ENCODE measurements at places on chromosomes 11 and 22. TPM values are rescaled to one million over a fixed set of nuclear protein-coding genes. Genes with fewer than 3 reads are reported as not detected.

BIRC3 gene
- 3.5 TPM for total RNA-seq

GRCh38 chr11:1193326-1194230 lies 29.3 kb upstream of the MUC5B start:
- DNase-seq = no peak

DNA sequence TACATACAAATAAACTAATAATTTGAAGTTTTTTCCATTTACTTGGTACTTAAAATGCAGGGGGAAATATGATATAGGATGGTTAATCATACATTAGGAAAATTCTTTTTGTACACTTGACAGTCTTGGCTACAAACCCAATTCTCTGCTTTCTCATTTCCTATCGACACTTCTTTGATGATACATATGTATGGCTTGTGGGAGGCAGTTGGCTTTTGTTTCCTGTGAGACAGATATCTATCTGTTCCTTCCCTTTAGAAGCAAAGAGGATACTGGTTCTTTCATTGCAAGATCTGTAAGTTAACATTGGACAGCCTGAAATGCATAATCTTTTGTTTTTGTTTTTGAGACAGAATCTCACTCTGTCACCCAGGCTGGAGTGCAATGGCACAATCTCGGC lies 47.9 kb upstream of the ADORA2A start:
- DNase-seq = no peak

CAT gene
- total RNA-seq = 58.4 TPM

GRCh38 chr22:17575681-17576080 lies 12.4 kb downstream of the SLC25A18 start:
- no peak for DNase-seq

DNA sequence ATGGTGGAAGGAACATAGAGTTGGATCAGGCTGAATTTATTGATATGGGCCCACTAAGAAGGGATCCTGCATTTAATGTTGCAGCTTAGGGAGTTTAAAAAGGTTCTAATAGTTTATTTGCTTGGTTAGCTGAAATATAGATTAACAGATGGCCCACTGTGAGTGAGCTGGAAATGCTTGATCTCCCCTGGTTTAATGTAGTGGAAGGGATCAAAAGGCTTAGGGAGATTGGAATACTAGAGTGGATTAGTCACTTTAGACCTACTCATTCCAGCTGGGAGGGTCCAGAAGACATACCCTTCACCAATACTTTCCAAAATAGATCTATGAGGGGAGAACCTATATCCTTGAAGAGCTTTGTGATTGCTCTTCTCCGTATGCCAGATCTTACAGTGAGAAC lies 130.1 kb upstream of the ZC3H12C start:
- no peak for DNase-seq

DNA sequence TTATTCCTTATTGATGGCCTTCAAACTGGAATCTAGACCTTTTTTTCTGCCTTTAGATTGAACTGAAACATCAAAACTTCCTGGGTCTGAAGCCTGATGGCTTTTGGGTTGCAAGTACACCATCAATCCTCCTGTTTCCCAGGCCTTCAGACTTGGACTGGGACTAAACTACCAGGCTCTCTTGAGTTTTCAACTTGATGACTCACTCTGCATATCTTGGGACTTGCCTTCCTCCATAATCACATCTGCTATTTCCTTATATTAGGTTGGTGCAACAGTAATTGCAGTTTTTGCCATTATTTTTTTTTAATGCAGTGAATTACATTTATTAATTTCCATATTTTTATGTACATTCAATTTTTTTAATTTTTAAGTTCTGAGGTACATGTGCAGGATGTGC lies 7.0 kb downstream of the OR51B5 start:
- DNase-seq = no peak

MYRF gene
- total RNA-seq = 0.28 TPM

DNA sequence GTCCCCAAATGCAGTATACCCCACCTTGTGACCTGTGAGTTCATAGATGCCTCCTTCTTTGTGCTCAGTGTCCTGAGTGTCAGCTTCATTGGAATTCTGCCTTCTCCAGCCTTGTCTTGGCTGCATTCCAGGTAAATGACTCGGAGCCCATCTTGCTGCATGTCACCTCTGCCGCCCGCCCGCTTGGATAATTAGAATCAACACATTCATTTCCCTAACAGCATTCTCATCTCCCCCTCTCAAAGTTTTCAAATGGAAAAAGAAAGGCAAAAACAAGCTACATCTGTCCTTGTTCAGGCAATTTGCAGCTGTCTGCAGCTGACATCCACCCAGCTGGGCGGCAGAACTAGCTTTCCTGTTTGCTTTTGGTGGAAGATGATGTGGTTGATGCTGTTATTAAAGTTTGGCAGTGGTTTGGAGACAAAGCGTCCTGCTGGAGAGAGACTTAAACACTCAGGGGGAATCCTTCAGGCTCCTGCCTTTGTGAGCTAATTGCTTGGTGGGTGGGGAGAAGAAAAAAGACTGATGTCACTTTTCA lies 198.8 kb upstream of the SEZ6L start:
- DNase-seq = no peak

- no peak for DNase-seq
Measured at GRCh38 chr22:32199961-32200360, 4.9 kb downstream of the RFPL2 start.

- no peak for DNase-seq
Measured at GRCh38 chr11:44835938-44836337, 109.2 kb downstream of the TSPAN18 start.

DNA sequence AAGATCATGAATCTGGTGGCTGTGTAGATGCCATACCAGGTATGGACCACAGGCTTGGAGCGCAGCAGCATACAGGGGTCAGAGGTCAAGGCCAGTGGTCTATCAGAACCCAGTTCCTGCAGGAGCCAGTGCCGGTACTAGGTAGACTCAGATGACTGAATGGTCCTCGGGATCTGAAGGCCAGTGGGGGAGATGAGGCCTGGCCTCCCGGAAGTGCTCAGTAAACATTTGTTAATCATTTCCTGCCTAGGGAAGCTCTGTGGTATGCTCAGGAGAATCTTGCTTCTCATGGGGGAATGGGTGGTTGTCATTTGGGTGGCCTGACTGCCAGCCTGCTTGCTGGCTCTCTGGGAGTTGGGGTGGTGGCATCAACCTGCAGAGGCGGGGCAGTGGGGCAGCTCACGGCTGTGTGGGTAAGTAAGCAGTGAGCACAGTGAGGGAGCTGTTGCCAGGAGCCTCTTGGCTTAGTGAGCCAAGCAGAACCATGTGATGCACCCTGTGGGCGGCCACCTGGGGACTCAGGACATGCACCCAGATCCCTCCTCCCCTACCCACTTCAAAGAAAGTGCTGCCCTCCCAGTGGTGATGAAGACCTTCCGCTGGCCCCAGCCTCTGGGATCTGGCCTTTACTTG lies 33.0 kb downstream of the PTPRJ start:
- no peak for DNase-seq

LRFN4 gene
- total RNA-seq = 24.1 TPM

DNA sequence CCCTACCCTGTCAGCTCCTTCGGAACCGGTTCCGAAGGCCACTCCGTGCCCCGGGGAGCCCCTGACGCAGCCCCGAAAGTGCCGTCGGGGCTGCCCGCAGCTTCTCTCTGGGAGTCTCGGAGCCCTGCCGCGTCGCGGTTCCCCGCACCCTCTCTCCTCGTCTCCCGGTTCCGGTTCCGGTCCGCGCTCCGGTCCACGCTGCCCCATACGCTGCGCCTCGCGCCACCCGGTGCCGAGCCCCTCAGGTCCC lies 618 bp downstream of the MTA2 start:
- DNase-seq = no peak

DNA sequence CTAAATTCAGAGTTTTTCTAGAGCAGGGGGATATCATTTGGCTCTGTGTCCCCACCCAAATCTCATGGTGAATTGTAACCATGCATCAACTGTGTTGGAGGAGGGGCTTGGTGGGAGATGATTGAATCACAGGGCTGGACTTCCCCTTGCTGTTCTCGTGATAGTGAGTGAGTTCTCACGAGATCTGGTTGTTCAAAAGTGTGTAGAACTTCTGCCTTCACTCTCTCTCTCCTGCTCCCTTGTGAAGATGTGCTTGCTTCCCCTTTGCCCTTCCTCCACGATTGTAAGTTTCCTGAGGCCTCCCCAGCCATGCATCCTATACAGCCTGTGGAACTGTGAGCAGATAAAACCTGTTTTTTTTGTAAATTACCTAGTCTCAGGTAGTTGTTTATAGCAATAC lies 22.0 kb upstream of the FBLN1 start:
- DNase-seq = no peak

DNA sequence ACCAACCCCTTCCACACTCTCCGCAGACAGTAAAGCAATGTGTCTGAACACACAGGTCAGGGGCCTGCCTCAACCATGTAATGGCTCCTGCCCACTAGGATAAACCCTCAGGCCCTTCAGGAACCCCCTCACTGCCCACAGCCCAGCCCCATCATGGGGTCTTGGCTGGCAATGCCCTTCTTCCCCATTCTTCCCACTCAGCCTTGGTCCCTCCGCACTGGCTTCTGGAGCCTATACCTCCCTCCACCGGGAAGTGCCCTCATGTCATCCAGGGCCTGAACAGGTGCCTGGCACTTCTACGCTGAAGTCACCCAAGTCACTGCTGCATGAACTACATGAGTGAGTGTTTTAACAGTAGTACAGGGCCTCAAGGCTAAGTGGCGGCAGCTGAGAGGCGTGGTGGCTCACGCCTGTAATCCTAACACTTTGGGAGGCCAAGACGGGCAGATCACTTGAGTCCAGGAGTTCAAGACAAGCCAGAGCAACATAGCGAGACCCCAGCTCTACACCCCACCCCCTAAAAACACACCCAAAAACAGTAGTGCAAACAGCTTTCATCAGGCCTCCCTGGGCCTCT lies 74.8 kb upstream of the PITPNB start:
- no peak for DNase-seq

MDK gene
- total RNA-seq = 52.0 TPM

SEPTIN3 gene
- 0.07 TPM for total RNA-seq

RBM14 gene
- total RNA-seq = 23.2 TPM

NLRP14 gene
- total RNA-seq = 0.40 TPM

DNA sequence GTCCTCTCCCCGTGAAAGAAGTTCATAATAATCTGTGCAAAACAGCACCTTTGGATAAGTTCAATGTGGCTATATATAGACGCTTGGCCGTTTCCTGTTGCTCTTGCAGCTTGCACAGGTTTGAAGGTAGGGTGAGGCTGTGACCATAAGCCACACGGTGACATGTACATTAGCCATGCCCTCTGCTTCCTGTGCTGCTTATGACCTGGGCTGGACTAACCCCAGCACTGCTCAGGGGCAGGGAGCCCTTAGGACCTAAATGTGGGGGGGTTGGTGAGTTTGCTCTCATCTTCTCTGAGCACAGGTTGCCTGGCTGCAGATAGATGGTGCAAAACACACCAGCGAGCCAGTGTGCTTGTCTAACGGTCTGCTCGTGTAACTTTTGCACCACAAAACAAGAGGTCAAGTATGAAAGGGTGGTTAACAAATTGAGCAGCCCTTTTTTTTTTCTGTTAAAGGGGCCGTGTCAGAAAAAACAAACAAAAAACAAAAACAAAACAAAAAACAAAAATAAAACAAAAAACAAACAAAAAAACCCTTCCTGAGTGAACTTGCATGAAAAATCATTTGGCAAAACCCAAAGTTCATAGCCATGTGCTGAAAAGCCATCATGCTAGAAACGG lies 37.3 kb downstream of the FLI1 start:
- no peak for DNase-seq

DNA sequence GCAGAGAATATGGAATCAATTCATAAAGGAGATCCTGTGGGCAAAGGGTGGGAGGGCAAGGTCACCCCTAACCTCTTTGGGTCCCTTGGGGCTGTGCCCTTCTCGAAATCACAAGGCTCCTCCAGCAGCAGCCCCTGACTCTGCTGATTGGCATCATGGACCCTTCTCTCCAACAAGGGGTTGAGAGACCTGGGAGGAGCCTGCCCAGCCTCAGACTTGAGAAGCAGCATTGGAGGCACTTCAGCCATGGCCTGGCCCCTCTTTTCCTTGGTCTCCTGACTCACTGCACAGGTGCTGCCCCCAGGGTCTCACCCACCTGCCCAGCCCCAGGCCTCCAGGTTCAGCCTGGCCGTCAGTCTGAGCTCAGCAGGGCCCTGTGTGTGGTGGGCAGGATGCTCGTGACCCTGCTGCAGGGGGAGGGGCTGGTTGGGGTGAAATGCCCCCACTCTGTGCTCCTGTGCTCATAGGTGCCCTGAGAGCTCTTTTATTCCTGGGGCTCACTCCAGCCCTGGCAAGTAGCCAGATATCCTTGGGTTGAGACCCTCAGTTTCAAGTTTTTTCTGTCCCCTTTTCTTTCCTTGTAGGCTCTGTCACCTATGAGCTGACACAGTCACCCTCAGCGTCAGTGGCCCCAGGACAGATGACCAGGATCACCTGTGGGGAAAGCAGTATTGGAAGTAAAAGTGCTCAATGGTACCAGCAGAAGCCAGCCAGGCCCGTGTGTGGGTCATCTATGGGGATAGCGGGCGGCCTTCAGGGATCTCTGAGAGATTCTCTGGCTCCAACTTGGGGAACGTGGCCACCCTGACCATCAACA lies 110.8 kb downstream of the GGTLC2 start:
- no peak for DNase-seq

GRCh38 chr11:1064167-1064566 lies 10.5 kb upstream of the MUC2 start:
- DNase-seq = no peak

- DNase-seq = no peak
Measured at GRCh38 chr11:17898071-17898470, 114.8 kb downstream of the SERGEF start.

DNA sequence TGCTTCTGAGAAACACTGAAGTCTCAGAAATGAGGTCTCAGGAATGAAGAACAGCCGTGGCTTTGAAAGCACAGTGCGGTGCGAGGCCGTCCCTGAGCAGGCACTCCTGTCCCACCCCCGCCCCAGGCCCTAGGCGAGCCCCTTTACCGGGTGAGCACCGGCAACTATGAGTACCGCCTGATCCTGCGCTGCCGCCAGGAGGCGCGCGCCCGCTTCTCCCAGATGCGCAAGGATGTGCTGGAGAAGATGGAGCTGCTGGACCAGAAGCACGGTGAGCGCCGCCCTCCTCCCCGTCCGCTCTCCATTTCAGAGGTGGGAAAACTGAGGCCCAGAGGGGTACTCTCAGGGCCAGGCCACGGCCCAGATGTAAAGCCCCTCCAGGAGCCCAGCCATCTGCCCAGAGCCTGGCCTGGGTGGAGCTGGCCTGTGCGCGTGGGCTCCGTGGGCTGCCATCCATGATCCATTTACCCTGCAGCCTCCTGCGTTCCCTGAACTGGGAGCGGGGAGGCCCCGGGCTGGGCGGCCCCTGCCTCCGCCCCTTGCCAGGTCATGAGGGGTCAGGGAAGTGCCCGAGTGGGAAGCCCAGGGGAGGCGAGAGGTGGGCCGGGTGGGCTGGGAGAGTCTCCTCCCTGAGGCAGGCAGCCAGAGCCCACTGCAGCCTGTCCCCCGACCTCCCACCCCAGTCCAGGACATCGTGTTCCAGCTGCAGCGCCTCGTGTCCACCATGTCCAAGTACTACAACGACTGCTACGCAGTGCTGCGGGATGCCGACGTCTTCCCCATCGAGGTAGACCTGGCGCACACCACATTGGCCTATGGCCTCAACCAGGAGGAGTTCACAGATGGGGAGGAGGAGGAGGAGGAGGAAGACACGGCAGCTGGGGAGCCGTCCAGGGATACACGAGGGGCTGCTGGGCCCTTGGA lies 9.5 kb downstream of the SLC16A8 start:
- no peak for DNase-seq

OR8D1 gene
- total RNA-seq = not detected

PPP6R2 gene
- 62.3 TPM for total RNA-seq

RAB3IL1 gene
- 1.9 TPM for total RNA-seq

GRCh38 chr22:39448205-39449054 lies 8.4 kb upstream of the MGAT3 start:
- no peak for DNase-seq

MFRP gene
- total RNA-seq = not detected

Measured in pulmonary artery endothelial cell (primary cell).